ENCODE measurements at places on chromosomes 1 and 21.

DNA sequence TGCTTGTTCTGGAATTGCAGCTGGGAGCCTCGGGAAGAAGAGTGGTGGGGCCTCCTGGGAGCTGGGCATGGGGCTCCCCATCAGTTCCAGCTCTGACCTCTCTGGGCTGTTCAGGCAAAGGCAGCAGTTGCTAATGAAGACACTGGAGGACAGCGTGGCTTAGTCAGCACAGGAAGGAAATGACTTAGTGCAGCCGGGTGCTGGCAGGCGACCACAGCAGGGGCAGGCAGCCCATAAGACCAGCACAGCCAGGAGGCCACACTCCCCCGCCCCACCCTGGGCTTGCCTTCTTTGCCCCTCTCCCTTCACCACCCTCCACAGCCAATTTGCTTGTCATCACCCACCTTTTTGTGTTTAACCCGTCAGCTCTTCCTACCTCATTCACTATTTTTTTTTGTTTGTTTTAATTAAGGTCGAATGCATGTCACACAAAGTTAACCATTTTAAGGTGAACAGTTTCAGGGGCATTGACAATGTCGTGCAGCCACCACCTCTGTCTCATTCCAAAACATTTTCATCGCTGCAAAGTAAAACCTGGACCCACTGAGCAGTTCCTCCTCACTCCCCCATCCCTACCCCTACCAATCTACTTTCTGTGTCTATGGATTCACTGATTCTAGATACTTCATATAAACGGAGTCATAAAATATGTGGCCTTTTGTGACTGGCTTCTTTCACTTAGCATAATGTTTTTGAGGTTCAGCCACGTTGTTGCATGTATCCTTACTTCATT lies 10.9 kb downstream of the OLIG2 start:
- DNase-seq, result peak; percentile 50

DNA sequence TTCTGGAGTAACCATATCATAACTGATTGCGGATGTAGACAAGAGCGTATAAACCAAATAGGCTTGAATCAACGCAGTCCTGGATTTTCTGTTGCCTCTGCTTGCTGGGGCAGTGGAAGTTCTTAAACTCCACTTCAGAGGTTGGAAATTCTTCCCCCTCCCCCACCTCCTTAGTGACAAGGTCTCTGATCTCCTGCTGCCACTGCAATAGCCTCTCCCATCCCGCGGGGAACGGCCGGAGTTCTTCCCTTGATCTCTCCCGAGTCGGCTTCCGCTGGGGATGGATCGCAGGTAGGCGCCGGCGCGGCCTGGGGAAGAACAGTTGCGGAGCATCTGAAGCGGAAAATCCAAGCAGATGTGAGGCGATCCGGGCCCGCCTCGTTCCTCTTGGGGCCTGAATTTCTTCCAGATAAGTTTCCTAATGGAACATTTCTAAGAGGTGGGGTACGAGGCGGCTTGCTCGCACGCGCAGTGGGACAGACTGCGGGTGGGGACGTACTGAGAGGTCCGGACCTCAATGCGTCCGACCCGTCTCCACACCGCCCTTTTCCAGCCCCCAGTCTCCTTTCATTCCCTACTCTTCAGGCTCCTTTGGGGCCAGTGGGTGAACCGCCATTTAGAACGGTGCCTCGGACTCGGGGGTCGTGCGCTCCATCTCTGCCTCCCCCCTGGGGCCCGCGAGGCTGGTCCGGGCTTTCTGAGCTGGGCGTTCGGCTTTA lies 3.1 kb upstream of the SIM2 start:
- DNase-seq, result no peak

GRCh38 chr1:179857009-179857408 lies 20.6 kb downstream of the TOR1AIP2 start:
- DNase-seq, result no peak

DNA sequence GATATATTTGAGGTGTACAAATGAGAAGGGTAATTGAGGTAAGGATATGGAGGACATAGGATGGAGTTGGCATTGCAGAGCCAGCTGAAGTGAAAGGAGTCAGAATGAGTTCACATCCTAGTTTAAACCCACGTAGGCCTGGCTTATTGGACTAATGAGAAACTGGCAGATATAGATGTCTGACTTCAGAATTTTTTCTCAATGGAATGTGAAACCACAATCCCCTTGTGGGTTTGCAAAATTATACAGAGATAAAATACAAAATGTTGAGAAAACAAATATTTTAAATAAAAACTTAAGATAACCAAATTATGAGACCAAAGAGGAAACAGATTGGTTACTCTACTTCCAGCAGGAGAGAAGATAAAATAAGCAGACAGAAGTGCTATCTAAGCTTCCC lies 277.4 kb upstream of the LRRC7 start:
- peak; percentile 56 for DNase-seq

DNA sequence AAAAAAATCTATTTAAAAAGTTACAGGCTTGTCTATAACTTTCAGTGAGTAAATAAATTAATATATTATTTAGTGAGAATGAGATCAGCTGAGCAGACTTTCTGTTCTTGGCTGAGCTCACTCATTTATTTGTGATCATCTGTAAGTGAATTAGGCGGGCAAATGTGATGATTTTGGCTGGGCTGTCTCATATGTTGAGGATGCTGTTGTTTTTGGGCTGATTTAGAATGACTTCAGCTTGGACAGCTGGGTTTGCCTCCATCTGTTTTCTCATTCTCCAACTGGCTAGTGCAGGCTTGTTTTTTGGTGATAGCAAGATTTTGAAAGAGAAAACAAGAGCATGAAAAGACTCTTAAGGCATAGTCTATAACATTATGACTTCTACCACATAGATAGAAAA lies 475.8 kb upstream of the OLFM3 start:
- DNase-seq, result no peak

- no peak for DNase-seq
Observed at GRCh38 chr1:207925210-207925609, 14.3 kb upstream of the CD34 start.

- DNase-seq, result peak; percentile 80
Observed at GRCh38 chr1:159092036-159092760, 15.6 kb upstream of the AIM2 start.

DNA sequence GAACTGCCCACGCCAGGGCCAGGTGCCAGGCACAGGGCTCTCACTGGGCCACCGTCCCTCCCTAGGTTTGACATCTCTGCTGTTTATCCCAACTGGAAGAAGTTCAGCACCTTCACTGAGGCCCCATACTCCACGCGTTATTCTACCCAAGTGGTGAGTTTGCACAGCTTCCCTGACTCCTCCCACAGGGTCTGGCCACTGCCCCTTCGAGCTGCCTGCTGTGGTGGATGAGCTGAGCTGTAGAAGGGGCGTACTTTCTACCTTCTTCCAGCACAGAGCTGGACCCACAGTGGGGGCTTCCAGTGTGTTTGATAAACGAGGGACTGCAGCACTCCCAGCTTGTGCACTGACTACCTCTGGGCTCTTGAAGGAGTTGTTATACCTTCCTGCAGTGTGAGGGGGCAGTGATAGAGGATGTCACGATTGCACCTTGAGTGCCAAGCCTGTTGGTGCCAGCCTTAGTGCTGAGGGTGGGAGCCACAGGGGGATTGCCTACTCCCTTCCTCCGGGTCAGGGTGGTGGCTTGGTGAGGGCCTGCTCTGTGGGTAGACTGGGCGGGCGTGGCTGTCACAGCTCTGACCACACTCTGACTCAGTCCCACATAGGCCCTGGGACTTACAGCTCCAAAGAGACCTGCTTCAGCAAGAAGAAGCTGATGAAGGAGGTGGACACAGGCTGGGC lies 5.9 kb upstream of the TTC22 start:
- no peak for DNase-seq

DNA sequence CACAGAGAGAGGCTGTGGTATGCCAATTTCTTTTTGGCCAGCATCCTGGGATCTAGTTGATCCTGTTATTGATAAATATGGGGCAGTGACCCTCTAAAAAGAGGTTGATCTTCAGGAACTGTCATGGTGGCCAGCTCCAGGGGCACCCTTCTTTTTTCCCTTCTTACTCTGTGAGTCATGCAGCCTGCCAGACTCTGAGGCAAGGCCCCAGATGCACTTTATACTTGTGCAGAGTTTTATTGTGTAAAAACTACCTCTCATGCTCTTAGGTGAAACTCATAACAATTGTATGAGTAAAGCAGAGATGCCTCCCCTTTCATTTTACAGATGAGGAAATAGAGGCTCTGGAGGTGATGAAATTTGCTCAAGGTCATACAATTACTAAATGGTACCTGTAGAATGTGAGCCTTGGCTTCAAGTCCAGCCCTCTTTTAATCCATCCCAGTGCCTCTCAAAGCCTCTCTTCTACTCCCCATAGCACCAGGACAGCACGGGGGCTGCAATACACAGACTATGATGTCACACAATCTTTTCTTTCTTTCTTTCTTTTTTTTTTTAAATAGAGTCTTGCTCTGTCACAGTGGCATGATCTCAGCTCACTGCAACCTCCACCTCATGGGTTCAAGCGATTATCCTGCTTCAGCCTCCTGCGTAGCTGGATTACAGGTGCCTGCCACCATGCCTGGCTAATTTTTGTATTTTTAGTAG lies 387.8 kb downstream of the KCNH1 start:
- no peak for DNase-seq

DNA sequence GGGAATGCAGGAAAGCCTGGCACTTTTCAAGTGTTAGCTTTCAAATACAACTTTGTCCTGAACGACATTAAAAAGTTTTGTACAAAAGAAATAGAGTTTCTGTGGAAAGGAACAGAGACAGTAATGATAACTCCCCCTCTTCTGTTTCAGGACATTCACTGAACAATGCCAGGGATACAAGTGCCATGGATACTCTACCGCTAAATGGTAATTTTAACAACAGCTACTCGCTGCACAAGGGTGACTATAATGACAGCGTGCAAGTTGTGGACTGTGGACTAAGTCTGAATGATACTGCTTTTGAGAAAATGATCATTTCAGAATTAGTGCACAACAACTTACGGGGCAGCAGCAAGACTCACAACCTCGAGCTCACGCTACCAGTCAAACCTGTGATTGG lies 189.5 kb downstream of the ADGRL2 start:
- no peak for DNase-seq

- DNase-seq, result peak; percentile 4
Observed at GRCh38 chr1:45573231-45573804, 10.5 kb upstream of the NASP start.

DNA sequence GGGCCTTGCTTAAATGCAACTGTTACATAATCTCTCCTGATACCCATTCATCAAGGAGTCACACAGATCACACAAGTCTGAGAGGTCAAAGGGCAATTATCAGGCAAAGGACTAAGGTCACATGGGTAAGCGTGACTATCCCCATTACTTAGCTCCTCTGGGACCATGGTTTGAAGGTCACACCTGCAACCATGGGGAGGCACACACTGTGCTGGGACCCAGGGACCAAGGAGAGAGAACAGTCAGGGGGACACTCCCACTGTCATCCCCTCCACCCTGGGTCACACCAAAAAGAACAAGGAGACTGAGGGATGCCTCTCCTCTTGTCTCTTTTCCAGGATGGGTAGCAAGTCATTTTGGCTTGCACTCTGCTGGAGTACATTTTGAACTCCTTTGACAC lies 30.9 kb upstream of the CTBS start:
- DNase-seq, result no peak

GRCh38 chr1:170356585-170356984 lies 175.4 kb upstream of the GORAB start:
- DNase-seq, result no peak

GRCh38 chr1:150622303-150622975 lies 7.0 kb downstream of the ENSA start:
- no peak for DNase-seq

GRCh38 chr1:12346483-12347151 lies 116.8 kb downstream of the VPS13D start:
- no peak for DNase-seq

- no peak for DNase-seq
Observed at GRCh38 chr21:33293811-33294216, 27.6 kb downstream of the IL10RB start.

- no peak for DNase-seq
Observed at GRCh38 chr1:2098839-2099785, 48.9 kb downstream of the PRKCZ start.

DNA sequence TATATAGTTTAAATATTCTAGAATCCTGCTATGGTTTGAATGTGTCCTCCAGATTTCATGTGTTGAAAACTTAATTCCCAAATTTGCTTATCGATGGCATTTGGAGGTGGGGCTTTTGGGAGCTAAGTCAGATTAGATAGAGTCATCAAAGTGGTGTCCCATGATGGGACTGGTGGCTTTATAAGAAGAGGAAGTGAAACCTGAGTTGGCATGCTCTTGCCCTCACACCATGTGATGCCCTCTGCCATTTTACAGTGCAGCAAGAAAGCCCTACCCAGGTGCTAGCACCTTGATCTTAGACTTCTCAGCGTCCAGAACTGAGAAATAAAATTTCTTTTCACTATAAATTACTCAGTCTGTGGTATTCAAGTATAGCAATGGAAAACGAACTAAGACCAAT lies 111.3 kb downstream of the TGFB2 start:
- DNase-seq, result no peak

DNA sequence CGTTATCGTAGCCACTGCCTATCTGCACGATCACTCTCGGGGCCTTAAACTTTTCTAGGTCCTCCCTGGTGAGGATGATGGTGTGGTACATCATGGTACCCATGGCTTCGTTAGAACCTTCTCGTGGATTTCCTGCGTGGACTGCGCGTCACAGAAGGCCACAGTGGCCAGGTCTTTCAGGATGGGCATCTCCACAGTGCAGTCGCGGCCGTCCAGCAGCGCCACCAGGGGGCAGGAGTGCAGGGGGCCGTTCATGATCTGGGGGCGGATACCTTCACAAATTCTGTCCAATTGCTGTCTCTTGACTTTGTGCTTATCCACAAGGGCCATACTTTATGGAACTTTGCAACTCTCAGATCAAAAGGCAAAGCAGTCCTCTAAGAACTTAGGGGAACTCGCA lies 69.6 kb downstream of the WLS start:
- DNase-seq, result no peak

DNA sequence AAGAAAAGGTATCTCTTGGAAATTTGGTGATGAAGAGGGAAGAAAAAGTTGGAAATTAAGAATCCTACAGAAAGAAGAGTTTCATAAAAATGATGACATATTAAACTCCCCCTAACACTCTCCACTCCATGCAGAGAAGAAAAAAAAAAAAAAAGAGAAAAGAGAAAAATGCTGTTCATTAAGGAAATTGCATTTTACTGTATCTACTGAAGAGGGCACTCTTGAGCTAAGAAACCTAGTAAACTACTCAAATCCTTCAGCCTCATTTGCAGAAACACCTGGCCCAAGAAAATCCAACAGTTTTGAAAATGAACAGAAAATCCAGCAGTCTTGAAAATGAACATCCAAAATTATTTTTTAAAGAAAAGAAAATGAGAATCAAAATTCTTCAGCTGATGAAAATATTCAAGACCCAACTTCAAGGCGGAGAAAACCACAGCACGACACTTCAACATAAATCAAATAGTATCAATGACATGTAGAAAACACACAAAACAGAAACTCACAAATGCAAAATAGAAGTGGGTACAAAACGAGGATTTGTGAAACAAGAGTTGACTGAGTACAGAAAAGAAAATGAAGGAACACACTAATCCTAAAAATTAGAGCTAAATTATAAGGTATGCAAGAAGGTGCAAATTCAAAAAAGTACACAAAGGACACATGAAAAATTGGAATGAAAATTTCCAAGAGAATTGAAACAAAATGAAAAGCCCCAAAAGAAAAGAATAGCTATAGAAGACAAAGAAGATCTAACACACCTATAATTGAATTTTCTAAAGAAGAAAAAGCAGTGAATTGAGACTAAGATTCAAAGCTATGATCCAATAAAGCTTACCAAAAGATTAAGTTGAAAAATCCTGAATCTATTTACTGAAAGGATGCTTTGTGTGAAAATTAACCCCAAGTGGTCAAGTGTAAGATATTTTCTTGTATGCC lies 73.2 kb upstream of the DNAJC6 start:
- DNase-seq, result peak; percentile 45

GRCh38 chr1:165411396-165411795 lies 33.5 kb downstream of the RXRG start:
- DNase-seq, result no peak
